ENCODE measurements at places on chromosomes 11 and 22.

DNA sequence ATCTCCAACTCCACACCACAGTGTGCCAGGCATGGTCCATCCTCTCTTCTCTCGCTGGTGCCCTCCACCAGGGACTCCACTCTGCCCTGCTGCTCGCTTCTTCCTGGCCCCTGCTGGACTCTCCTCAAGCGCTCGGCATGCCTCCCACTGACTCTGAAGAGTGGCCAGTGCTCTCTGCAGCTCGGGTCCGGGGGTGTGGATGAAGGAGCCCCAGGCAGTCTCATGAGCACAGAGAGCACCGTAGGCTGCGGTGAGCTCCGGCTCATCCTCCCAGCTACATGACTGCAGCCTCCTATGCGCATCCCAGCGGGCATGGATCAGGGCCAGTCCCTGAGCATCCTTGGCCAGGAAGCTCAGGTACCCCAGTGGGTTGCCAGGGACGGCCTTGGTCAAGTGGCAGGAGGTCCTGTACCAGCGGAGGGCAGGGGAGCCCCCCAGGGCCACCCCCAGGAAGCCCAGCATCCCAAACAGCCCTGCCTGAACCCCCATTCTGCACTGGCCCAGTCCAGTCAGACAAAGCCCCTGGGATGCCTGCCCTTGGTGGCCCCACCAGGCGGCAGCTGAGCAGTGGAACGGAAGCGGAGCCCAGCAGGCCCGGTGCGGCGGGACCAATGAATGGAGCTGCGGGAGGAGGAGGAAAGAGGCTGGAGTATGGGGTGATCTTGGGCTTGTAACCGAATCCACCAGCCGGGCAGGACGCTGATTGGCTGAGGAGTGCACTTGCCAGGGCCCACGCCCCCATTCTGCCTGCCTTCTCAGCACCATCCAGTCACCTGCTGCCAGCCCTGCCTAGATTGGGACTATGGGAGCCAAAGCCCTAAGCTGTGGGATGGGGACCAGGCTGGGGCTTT, at the start of gene PLA2G3:
Gene PLA2G3 (minus strand): TSS at position 643 of the 851 bp plus-strand sequence. CDS start 154 bp downstream, at position 489.
- DNase-seq = no peak

- peak; percentile 63 for DNase-seq
These were observed 3.8 kb upstream of the OR5A2 start for GRCh38 chr11:59429924-59430516.

- DNase-seq = no peak
These were observed 82.2 kb downstream of the ATG16L2 start for GRCh38 chr11:72896431-72896830.

GRCh38 chr11:125293596-125293995, 129.0 kb downstream of the PKNOX2 start:
- DNase-seq = no peak

DNA sequence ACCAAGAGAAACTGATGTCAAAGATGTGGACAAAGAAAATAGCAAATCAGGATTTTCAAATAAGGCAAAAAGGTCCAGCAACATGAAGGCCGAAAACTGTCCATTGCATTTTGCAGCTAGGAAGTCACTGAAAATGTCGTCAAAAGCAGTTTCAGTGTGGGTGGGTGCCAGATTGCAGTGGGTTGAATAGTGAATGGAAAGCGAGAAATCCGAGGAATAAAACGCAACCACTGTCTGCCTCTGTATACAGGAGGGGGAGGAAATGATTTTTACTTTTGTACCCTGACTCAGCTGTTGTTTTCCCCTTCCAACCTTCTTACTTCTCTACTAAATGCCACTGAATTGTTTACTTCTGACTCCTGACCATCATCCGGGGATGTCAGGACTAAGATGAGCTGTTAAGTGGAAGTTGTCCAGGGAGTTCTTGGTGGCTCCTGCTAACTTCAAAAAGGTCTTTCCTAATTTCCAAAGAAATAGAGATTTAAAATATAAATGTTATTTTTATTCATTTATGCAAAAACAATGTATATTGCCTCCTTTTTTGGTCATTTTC, 64.9 kb upstream of the BIRC3 start:
- no peak for DNase-seq

DNA sequence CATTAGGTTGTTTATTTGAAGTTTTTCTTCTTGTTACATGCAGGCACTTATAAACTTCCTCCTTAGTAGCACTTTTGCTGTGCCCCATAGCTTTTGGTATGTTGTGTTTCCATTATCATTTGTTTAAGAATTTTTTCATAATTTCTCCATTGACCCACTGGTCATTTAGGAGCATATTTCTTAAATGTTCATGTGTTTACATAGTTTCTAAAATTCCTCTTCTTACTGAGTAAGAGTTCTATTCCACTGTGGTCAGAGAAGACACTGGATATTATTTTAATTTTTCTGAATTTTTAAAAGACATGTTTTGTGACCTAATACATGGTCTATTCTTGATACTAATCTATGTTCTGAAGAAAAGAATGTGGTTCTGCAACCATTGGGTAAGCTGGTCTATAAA, 333.0 kb downstream of the DDX10 start:
- no peak for DNase-seq

GRCh38 chr22:24398409-24398808, 29.0 kb upstream of the ADORA2A start:
- DNase-seq = no peak

DNA sequence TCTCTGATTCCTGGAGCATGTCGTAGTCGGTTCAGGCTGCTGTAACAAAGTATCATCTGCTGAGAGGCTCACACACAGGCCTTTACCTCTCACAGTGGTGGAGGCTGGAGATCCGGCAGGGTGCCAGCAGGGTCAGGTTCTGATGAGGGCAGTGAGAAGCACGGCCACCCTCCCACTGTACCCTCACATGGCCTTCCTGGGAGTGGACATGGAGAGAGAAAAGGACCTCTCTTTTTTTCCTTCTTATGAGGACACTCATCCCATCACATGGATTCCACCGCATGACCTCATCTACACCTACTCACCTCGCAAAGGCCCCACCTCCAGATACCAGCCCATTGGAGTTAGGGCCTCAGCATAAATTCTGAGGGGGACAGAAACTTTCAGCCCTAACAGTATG, 99.5 kb downstream of the BCR start:
- no peak for DNase-seq

GRCh38 chr11:9687711-9688477, 24.0 kb downstream of the SWAP70 start:
- no peak for DNase-seq

GRCh38 chr11:8325591-8326304, 62.1 kb upstream of the LMO1 start:
- DNase-seq = no peak

GRCh38 chr11:68025047-68025446, 5.4 kb upstream of the NDUFS8 start:
- no peak for DNase-seq

DNA sequence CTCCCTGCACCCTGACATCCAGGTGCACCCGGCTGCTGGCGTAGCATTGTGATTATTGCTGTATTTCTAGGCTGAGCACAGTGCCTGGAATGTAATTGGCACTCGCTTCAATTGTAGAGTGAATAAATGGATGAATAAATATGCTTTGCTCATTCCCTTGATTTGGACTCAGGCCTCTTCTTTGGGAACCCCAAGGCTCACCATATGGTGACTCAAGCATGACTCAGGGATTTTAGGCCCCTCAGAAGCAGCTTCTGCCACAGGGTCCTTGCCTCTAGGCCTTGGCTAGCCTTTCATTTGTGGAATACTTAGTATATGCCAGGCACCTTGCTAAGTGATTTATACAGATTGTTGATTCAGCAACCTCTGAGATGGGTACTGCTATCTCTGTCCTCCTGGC, 78.9 kb downstream of the GRIK4 start:
- no peak for DNase-seq

GRCh38 chr11:58941838-58942237, 2.5 kb downstream of the GLYATL1 start:
- no peak for DNase-seq

GRCh38 chr11:119803139-119803538, 74.1 kb upstream of the NECTIN1 start:
- DNase-seq = no peak

- no peak for DNase-seq
These were observed 35.8 kb upstream of the MAPK1 start for GRCh38 chr22:21903283-21903682.

DNA sequence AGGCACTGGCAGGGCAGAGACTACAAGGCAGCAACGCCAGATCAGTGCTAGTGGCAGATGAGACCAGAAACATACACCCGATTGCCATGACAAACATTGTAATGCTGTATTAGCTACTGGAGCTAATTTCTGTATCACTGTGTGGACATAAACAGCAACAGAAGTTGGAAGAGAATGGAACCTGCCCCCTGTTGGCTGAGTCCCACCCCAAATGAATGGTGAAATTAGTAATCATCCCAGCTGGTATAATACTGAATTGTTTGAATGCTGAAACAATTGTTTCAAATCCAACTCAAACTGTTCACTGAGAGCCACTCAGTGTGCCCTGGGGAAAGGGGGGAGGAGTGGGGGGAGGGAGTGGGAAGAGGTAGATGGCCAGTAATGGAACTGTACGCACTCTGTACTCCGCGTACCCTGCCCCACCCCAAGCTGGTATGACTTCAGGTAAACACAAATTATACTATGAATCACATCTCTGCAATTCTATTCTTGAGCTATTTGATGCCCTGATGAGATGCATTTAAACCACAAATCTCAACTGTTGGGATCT, 11.2 kb upstream of the BIRC3 start:
- DNase-seq = no peak

DNA sequence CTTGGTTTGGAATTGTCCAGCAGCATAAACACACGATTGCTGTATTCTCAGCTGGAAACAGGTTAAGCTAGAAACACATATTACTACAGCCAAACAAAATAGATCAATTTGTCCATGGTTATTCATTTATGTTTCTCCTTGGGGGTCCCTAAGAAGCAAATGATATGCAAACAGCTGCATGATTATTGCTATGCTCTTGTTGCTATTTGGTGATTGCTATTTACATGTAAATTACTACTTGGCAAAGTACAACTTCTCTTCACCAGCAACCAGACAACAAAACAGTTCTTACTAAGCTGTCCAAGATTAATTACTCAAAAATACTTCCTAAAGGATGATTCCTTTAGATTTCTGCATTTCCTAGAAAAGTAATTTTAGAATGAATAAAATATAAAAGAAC, 567.9 kb upstream of the ARHGAP42 start:
- DNase-seq = no peak

DNA sequence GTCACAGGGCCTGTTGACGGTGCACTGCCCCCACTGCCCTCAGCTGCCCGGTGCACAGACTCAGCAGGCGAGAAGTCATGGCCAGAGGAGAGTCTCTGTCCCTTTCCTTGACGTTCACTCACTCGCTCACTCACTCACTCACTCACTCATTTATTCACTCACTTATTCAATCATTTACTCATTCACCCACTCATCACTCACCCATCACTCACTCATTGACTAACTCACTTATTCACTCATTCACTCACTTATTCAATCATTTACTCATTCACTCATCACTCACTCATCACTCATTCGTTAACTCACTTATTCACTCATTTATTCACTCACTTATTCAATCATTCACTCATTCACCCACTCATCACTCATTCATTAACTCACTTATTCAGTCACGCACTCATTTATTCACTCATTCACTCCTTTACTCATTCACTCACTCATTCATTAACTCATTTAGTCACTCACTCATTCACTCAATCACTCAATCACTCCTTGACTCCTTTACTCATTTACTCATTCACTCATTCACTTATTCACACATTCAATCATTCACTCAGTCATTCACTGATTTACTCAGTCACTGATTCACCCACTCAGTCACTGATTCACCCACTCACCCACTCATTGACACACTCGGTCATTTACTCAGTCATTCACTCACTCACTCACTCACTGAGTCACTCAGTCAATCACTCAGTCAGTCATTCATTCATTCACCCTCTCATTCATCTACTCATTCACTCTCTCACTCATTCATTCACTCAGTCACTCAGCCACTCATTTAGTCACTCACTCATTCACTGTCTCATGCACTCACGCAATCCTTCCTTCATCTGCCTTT, 1193.5 kb downstream of the BRD1 start:
- DNase-seq = no peak

GRCh38 chr22:22403306-22403705, 105.2 kb downstream of the ZNF280B start:
- no peak for DNase-seq

- DNase-seq = no peak
These were observed 677.3 kb upstream of the KIRREL3 start for GRCh38 chr11:127677660-127678425.

DNA sequence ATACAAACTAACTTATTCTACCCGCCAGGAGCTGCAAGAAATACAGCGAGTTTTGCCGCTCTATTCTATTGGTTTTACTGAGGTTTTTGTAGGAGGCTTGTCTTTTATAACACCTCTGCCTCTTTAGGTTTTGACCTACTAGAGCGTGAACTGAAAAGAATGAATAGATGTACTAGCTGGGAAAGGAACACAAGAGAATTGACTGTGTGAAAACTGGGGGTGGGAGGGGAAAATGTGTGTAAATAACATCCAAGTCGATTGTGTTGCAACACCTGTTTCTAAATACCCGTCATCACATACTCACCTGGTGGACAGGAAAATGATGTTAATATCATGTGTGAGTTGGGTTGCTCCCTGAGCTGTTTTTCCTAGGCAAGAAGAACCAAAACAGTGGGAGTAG, 12.9 kb upstream of the JHY start:
- DNase-seq = no peak

DNA sequence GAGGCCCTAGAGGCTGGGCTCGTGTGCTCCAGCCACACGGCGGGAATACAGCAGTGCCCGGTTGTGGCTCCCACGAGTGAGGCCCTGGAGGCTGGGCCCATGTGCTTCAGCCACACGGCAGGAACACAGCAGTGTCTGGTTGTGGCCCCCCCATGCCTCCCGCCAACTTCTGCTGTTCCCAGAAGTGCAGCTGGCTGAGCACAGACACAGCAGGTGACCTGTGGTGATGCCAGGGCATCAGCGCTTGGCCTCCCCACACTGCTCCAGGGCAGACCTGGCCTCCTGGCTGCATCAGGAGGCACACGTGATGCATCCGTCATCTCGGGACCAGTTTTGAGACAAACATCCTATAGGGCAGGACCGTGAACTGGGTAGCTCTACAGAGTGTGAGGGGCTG, 110.3 kb downstream of the KCNQ1OT1 start:
- no peak for DNase-seq

DNA sequence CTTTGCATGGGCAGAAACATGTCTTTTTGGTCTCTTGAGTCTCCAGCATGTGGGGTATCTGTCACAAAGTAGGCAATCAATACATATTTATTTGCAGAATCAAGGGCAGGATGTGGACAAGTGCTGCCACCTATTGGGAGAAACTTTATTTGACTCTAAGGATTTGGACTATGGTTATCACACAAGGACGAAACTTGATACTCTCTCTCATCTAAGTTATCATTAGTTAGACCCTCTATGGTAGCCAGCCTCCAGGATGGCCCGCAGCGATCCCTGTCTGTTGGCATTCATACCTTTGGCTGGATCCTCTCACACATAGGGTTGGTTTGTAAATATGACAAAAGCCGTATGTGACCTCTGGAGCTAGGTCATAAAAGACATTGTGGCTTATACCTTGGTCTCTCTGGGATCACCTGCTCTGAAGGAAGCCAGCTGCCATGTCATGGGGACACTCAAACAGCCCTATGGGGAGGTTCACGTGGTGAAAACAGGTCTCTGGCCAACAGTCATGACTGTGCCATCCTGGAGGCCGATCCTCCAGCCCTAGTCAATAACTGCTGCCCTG, 1.1 kb upstream of the FBXO7 start:
- DNase-seq = peak; percentile 44

Measured in NCI-H460 (cell line).